ENCODE measurements at places on chromosomes 3 and 15.

DNA sequence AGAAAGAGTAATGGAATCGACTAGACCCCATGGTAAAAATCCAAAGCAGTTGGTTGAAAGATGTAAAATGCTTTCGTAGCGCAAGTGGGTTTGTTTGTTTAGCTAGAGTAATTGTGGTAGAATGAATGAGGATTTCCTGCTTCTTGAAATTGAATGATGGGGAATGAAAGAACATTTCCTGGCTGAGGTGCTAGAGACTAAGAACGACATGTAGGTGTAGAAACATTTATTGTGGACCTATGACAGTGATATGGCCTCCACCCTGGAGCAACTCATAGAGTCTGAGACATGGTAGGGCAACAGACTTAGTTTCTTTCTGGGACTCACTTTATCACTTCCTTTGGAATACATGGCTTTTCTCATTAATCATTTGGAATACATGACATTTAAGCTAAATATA, 467.6 kb upstream of the CFAP20DC start:
- no peak for DNase-seq

DNA sequence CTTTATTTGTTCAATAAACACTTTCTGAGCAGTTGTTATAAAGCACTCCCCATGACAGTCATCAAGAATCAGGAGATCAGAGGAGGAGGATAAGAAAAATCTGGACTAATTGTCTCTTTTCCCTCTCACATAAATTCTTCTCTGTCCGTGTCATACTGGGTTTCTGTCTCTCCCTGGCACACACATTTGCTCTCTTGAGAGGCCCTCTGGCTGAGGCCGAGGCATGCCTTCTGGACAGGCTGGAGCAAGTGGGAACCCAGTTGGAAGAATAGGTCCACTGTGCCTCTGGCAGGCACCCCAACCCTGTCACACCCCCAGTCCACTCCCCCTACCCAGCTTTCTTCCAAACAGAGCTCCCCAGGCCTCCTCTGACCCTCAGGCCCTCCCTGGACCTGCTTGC, 315.8 kb downstream of the UACA start:
- no peak for DNase-seq

DNA sequence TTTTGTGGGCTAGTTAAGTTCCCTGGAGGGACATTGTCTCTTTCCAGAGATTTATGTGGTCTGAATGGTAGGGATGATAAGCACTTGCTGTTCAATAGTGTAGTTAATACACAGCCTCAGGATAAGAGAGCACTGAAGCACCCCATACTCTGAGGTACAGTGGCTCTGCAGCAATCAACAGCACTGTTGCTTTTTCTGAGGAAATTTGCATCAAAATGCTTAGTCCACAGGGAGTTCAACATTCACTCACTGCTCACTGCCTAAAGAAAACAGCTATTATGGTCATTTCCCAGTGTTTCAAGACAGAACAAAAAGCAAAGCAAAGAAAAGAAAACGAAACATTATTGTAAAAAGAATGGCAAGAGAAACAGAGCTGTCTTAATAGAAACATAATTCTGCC, 441.9 kb downstream of the PLOD2 start:
- no peak for DNase-seq

DNA sequence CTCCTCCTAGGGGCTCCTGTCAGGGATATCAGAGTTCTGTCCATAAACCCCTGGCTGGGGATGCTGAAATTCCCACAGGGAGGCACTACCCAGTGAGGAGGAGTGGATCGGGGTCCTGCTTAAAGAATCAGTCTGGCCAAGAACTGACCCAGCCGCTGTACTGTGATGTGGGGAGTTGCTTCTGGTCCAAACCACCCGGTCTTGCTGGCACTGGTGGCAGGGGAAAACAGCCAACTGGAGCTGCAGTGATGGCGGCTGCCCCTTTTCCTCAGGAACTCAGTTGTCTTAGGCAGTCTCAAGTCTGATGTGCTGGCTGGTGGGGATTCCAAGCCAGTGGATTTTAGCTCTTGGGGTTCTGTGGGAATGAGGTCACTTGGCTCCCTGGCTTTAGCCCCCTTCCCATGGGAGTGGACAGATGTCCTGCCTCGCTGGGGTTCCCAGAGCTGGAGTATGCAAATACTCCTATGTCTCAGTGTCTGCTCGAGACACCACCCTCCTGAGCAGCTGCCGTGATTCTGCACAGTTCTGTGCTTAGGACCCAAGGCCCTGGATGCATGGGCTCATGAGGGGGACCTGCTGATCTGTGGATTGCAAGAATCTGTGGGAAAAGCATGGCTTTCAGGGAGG, 97.1 kb downstream of the SLC25A26 start:
- DNase-seq, result no peak

DNA sequence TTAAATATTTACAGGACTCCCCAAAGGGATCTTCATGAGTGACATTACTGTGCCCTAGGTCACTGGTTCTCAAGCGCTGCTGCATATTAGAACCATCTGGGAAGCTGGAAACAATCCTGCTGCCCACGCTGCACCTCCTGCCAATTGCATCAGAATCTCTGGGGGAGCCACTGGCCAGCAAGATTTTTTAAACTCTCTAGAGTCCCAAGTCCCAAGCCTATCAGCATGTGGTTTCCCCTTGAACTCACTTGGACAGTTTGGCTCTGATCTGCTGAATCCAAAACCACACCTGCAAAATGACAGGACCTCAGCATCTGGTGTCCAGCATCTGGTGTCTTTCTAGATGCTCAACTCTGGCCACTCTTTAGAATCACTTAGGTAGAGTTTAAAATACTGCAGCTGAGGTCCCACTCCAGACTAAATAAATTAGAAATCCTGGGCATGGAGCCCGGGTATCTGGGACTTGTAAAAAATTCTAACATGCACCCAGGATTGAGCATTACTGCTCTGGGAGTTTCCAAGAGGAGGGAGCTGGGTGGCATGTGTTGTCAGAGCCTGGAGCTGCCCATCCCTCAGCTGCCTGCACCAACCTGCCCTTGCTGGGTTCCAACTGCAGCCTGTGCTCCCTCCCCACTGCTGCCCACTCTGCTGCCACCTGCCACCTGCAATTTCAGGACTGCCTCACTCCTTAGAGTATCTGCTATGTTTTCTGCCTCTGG, 311.3 kb downstream of the SLC9A9 start:
- peak; percentile 26 for DNase-seq

DNA sequence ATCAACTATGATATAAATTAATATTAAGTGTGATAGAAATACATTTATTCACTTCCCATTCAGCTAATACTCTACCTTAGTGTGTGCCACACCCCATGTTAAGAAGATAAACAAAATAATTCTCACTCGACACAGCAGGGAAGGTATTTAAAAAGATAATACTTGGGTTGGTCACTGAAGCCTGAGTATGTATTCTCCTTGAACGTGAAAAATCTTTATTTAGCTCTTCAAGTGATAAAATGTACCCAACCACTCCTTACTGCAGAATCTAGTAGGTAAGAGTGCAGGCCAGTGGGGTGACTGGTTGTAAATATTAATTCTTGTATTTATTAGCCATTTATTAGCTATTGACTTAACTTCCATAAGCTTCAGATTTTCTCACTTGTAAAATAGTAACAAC, 372.7 kb upstream of the THBS1 start:
- no peak for DNase-seq

DNA sequence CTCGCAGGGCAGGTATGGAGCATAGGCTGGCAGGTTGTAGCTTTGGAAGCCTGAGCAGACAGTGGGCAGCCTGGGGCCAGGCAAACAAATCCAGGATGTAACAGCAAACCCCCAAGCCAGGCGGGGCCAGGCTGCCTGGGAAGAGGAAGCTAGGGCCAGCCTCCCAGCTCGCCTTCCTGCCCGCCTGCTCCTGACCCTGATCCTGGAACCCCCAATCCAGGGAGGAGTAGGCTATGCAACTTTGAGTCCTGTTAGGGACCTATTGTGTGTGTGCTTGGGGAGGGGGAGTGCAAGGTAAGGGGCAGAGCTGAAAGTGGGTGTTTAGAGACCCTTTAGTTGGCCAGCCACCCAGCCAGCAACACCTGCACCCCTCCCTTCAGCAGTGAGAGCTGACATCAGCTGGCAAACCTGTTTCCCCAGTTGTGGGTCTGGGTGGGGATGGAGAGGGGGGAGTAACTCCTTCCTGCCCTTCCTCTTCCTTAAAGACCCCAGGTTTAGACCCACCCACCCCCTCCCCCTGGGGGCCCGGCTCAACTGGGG, 2.5 kb downstream of the NBEAL2 start:
- no peak for DNase-seq

GRCh38 chr3:11601446-11602238, 42.1 kb downstream of the VGLL4 start:
- DNase-seq, result no peak

GRCh38 chr3:141336672-141337522, 31.4 kb upstream of the ZBTB38 start:
- DNase-seq, result peak; percentile 51

DNA sequence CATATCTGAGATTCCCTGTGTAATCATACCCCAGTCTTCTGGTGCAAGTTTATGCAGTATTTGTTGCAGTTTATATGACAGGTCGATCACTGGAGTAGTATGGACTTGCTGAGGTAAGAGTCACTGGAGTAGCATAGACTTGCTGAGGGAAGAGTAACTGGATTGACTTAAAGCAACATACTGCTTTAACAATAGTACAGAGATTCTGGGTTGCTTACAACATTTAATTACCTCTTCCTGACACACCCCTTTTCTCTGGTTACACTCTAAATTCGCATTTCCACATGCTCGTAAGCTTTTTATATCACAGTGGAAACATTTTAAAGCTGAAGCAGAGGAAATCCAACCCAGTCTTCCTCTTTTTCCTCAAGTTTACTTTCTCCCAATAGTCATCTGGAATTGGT, 11.8 kb downstream of the AAGAB start:
- no peak for DNase-seq

DNA sequence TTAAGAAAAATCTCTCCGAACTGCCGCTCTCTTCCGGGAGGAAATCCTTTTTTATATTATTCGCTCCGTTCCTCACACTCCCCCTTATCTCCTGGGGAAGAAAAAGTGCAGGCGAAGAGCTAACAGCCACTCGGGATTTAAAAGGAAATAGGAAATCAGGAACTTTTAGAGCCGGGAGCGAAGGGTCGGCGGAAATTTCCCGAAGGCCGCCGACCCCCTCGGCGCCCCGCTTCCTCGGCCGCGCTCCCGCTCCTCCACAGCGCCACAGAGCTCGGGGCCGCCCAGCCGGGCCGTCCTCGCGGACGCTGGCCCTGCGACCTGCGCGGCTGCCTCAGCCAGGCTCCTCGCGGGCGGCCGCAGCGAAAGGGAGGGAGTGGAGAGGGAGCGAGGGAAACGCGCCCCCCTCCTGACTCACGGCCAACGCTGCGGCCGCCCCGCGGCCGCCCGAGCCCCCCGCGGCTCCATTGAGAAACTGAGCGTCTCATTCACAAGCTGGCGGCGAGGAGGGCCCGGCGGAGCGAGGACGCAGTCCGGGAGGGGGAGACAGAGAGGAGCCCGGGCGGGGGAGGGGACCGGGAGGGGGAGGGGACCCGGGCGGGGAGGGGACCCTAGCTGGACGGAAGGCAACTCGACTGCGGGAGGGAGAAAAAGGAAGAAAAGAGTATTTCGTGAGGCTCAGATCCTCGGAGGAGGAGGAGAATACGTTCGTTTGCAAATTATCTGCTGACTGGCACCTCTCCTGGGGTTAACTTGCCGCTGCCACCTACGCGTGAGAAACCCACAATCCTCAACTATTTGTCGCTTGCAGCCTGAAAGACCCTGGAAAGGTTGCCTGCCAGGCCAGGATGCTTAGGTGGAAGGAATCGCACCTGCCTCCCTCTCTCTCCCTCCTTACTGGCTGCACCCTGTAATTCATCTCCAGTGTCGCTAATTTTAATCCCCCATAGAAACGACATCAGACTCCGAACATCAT, at the start of gene PTPN9:
Gene PTPN9, minus strand, starts transcription at position 368 of the 973 bp plus-strand sequence. CDS start 539 bp downstream, outside the sequence.
- DNase-seq, result no peak
